ENCODE measurements at places on chromosomes 16 and 17. TPM values are rescaled to one million over a fixed set of nuclear protein-coding genes. Genes with fewer than 3 reads are reported as not detected.

Gene SAMD14
- 0.89 TPM for total RNA-seq

Gene ADAM11
- total RNA-seq, result 7.2 TPM

Gene YPEL3
- 248 TPM for total RNA-seq

DNA sequence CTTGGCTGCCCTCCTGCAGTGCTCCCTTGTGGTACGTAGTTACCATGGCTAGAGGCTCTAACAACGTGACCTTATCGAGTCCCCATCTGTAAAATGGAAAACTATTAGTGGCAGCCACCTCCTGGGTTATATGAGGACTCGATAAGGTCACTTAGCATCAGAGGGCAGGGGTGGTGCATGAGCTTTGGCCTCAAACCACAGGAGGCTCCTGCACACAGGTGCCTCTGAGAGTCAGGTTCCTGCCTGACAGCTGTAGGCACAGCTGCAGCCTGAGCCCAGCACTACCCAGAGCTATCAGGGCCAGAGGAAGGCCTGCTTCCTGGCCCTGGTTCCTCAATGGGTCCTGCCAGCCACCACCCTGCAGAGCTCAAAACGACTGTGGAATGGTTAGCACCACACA, 57.2 kb upstream of the SEC14L1 start:
- no peak overlapping the region for H3K4me3 ChIP-seq
- no peaks in the 10 kb centered on the region for H3K36me3 ChIP-seq
- no peak overlapping the region for H3K27ac ChIP-seq
- H3K27me3 ChIP-seq, result no peaks in the 10 kb centered on the region
- DNase-seq, result no peak

- no peaks in the 10 kb centered on the region for H3K36me3 ChIP-seq
- no peaks in the 10 kb centered on the region for H3K4me1 ChIP-seq
- DNase-seq, result no peak
- H3K4me3 ChIP-seq, result no peak overlapping the region
Measured at GRCh38 chr16:67825906-67826305, 16.2 kb upstream of the THAP11 start.

- H3K4me1 ChIP-seq, result no peaks in the 10 kb centered on the region
- DNase-seq, result no peak
- H3K27ac ChIP-seq, result no peak overlapping the region
- no peaks in the 10 kb centered on the region for H3K36me3 ChIP-seq
Measured at GRCh38 chr17:49434821-49435670, 20.4 kb upstream of the PHB1 start.

DNA sequence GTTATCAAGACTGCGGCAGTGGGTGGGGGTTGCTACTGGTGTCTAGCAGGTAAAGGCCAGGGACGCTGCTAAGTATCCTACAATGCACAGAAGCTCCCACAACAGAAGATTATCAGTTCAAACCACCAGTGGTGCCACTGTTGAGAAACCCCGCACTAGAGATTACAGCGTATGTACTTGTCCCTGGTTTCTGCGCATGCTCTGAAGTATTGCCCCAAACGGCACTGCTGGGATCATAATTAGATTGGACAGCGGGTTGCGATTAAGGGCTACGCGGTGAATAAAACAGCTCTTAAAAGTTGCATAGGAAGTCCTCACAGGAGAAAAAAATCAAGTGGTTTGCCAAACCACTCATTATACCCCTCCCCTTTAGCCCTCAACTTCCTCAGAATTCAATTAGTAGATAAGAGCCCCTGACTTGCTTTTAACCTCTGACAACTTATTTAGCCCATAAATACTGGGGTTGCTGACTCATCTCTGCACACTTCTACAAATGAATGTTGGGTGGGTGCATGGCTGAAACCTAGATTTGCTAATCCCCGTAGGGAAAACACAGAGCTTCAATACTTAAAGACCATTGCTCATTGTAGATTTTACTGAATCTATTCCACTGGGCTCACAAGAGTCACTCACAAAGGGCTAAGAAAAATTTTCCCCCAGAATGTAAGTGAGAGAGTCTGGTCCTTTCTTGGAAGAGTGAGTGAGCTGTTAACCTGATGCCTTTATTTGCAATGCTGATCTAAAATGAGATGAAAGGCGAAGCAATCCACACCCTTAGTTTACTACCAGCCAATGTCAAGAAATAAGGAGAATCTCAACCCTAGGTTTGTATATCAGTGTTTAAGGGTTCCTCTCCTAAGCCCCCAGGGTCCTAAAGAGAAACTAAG, 91.8 kb downstream of the RGS9 start:
- no peak overlapping the region for H3K27ac ChIP-seq
- no peaks in the 10 kb centered on the region for H3K27me3 ChIP-seq
- no peaks in the 10 kb centered on the region for H3K4me1 ChIP-seq
- no peaks in the 10 kb centered on the region for H3K36me3 ChIP-seq

DNA sequence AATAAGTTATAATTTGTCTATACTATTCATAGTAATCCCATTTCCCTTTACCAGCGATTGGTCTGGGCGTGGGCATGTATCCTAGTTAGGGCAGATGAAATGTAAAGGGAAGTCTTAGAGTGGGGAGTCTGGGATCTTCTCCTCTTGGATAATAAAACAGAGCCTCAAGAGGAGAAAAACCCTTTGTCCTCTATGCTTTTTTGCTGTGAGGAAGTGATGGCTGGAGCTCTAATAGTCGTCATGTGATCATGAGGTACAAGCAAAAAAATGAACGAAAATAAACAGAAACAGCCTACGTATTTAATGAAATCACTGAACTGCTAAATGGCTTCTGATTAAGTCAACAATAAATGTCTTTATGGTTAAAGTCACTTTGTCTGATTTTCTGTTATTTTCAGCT, 26.8 kb downstream of the EFCAB5 start:
- H3K4me1 ChIP-seq, result no peaks in the 10 kb centered on the region
- H3K36me3 ChIP-seq, result no peaks in the 10 kb centered on the region
- DNase-seq, result no peak
- H3K4me3 ChIP-seq, result no peak overlapping the region

Measured in heart left ventricle (tissue), 16 donors.